GM23248 (cell line): ENCODE measurements at places on chromosomes 6 and 20. TPM values are rescaled to one million over a fixed set of nuclear protein-coding genes. Genes with fewer than 3 reads are reported as not detected.

The RFX6 gene
- total RNA-seq, result not detected in 2 replicates

The PROKR2 gene
- not detected in 2 replicates for total RNA-seq

The PSMB8 gene
- 21.6 and 27.2 TPM in 2 replicates for total RNA-seq

The ZFP64 gene
- 18.0 and 20.8 TPM in 2 replicates for total RNA-seq

The HCRTR2 gene
- total RNA-seq, result not detected in 2 replicates

The WFDC5 gene
- total RNA-seq, result not detected in 2 replicates

The UNC93A gene
- not detected in 2 replicates for total RNA-seq

The STMND1 gene
- total RNA-seq, result not detected in 2 replicates

The NMBR gene
- total RNA-seq, result not detected in 2 replicates

The PKIB gene
- total RNA-seq, result 1.3 TPM in 1 of 2 replicates, not detected in the other

The LY6G5C gene
- 1.7 TPM in 1 of 2 replicates, not detected in the other for total RNA-seq

The CAP2 gene
- total RNA-seq, result 4.8 and 9.9 TPM in 2 replicates

The TNXB gene
- total RNA-seq, result 23.5 and 23.8 TPM in 2 replicates
